ENCODE measurements at places on chromosomes 2 and 18.
A peak's percentile ranks its signal among the peaks of the same experiment; 100 is the strongest.

- no peak for DNase-seq
Measured at GRCh38 chr2:26279886-26280285, 35.1 kb downstream of the HADHB start.

- DNase-seq = no peak
Measured at GRCh38 chr2:165692906-165693305, 101.1 kb downstream of the GALNT3 start.

DNA sequence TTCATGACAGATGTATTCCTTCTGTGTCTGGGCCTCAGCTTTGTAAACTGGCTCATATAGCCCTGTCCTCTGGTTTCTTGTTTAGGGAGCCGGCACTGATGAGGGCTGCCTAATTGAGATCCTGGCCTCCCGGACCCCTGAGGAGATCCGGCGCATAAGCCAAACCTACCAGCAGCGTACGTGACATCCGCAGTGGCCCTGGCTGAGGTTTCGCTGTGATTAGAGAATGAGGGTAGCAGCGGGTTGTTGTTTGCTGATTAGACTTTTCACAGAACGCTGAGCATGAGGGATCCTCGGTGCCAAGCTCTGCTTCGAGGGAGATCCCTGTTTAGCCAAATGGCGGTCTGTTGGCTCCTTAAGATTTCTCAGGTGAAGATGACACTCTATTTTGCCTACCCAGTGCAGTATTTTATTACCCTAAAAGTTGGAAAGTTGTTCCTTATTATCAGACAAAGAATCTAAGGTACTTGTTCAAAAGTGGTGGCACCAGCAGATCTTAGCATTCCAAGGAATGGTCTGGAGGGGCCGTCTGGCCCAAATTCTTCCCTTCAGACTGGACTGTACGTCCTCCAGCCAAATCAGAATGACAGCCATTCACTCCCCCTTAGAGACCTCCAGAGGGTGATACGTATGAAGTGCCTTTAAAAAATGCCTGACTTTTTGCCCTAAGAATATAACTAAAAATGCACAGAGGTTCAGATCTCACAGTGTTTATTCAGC is 21.5 kb upstream of the GMCL1 start:
- DNase-seq = no peak

DNA sequence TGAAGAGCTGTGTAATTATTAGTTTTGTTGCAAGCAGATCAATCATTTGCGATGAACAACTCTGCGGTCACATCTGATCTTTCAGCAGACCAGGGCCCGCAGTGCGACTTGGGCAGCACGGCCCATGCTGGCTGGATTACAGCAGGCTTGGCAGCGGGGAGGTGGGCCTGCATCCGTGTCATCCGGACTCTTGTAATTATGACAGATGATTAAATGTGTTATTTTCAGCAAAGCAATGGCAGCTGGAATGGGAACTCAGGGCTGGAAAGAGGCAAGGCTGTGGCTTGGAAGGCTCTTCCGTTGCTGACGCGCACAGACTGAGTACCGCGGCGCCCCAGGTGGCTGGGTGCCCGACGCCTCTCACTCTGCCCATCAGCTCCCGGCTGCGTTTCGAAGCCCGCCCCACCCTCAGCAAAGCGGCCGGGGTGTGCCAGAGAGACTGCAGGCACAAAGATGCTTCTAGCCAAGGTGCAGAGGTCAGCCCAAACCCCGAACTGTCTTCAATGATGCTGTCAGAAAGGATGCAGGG is 397.4 kb upstream of the SALL3 start:
- no peak for DNase-seq

- DNase-seq = peak; percentile 26
Measured at GRCh38 chr18:49019446-49020045, 68.8 kb upstream of the SMAD7 start.

DNA sequence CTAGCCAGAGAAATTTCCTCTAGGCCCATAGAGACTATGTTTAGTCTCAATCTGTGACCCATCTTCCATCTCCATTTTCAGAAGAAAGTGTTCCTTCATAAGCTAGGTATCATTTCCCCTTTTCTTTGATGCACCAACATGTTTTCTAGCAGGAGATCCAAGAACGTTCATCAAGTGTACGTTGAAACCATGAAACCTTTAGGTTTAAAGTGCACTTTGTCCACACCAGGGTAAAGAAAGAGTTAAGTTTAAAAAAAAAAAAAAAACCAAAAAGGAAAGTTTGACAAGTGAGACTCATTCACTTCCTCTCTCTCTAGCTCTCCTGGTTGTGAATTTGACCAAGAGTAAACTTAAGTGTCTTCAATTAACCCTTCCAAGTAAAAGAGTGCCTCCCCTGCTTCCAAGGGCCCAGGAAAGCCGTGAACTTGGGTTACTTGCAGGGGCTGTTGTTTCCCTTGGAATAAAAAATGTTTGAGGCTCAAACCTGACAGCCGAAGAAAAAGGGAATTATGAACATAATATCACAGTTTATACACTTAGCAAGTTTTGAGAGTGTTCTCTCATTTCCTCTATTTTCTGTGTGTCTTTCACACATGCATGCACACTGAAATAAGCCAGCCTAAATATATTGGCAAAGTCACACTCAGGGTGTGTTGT is 56.7 kb downstream of the LBH start:
- DNase-seq = no peak

GRCh38 chr2:158979772-158980171 is 11.3 kb downstream of the TANC1 start:
- DNase-seq = no peak

DNA sequence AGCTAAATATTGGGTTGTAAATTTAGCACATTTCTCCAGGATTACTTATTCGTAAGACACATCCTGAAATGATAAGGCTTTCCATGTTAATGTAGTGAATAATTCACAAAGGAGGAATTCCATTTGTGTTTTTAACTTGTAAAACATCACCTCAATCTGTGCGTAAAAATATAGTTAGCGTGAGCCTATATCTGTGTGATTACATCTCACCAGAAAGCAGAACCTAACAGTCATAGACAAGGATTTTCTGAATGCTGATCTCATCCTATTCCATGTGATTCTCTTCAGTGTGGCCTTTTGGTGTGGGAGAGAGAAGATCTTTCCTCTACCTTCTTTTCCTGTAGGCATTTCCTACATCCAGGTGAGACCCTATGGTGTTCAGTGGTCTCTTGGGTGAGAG is 263.2 kb upstream of the RASGRP3 start:
- no peak for DNase-seq

DNA sequence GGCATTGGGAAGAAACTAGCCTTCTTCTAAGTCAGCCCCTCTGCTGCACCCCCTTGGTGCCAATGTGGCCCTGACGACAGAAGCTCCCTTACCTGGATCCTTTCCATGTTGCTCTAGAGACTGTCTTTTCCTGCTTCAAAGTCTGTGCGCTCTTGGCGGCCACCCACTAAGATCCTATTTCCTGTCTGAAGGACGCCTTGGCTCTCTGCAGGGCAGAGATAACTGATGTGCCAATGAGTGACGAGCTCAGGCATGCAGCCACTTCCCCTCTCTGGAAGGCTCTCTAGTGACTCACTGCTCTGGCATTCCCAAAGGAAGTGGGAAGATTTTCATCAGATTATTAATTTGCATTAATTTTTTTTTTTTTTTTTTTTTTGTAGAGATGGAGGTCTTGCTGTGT is 273.5 kb downstream of the CDH20 start:
- DNase-seq = peak; percentile 90

DNA sequence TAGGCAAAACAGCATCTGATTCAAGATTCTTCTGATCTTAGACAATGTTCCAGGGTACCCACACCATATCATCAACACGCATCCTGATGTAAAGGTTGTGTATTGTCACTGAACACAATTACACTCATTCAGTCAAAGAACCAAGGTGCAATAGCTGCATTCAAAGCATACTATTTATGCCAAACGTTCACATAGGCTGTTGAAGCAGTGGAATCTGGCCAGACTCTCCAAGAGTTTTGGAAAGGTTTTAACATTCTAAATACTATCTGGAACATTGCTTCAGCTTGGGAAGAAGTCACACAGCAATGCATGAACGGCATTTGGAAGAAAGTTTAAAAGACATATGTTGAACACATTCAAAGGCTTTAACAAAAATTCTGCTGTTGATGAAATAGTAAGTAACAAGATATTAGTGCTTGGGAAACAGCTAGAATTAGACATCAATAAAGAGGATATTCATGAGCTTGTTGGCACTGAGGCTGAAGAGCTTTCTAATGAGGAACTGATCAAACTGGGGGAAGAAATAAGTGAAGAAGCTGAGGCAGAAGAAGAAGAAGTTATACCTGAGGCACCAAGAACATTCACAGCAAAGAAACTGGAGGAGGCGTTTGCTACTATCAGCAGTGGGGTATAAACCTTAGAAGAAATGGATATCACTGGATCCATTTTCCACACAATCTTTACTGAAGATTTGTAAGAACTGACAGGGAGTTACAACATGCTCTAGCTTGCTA is 47.6 kb upstream of the MSH6 start:
- no peak for DNase-seq

- DNase-seq = peak; percentile 76
Measured at GRCh38 chr2:108593547-108594098, 59.4 kb downstream of the LIMS1 start.

DNA sequence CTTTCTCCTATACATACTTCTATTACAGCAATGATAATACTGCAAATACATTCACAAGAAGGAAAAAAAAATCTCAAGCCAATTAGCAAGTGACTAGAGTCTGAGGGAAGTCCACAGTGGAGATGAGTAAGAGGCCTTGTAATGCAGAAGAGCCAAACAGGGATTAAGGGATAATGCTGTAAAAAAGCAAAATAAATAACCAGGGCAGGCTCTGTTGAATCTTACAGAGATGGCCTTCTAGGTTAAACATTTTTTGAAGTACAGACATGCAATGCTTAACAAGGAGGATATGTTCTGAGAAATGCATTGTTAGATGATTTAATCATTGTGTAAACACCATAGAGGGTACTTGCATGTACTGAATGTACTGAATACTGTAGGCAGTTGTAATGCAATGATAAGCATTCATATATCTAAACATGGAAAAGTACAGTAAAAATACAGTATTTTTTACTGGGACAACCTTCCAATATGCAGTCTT is 122.1 kb upstream of the RMDN2 start:
- DNase-seq = peak; percentile 90

DNA sequence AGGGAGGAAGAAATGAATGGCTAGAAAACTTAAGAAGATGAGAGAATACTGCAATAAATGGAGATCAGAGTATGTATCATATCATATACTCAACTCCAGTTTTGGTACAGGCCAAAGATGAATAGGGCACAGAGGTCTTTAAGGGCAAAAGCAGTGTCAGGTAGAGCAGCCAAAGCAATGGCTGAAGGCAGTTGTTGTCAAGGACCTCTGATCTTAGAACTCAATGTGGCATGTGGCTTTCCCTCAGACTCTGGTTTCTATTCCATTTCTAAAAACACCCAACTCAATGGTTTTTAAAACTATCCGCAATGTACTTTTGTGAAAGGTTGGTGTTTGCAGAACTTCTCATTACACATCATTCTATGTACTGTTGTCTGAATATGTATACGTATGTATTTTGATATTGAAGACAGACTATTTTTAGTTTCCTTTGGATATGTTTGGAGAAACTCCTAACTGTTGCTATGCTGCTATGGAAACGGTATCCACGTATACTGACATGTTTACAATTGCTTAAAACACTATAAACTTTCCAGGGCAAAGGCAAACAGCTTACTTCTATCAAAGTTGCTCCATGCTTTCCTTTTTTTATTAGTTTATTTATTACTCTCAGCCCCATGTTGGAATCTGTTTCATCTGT is 58.1 kb upstream of the PELI1 start:
- no peak for DNase-seq

DNA sequence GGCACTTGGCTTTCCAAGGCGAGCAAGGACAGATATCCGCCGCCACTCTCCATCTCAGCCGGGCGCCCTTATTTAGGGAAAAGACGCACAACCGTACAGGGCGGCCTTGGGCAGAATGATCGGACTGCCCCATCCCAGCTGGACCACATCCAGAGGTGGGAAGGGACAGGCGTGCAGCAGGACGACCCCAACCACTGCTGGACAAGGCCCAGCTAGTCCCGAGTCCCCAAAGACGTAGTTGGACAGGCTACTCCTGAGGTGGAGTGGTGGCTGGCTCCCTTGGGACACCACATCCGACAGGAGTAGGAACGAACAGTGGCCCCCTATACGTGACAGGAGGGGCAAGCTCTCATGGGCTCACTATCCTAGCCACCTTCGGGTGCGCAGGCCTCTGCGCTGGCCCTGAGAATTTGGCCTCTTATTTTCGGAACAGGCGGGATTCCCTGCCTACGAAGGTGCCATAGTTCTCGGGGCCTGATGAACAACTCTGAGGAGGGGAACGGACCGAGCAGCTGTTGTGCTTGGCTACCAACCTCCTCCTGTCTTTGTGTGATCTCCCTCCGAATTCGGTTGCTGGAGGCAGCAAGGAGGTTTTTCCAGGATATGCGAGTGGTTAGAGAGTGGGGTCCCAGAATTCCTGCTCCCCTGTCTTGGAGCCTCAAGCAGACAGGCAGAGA is 2.3 kb downstream of the FEV start:
- no peak for DNase-seq

GRCh38 chr2:232549655-232550353 is 553 bp downstream of the TIGD1 start:
- no peak for DNase-seq

DNA sequence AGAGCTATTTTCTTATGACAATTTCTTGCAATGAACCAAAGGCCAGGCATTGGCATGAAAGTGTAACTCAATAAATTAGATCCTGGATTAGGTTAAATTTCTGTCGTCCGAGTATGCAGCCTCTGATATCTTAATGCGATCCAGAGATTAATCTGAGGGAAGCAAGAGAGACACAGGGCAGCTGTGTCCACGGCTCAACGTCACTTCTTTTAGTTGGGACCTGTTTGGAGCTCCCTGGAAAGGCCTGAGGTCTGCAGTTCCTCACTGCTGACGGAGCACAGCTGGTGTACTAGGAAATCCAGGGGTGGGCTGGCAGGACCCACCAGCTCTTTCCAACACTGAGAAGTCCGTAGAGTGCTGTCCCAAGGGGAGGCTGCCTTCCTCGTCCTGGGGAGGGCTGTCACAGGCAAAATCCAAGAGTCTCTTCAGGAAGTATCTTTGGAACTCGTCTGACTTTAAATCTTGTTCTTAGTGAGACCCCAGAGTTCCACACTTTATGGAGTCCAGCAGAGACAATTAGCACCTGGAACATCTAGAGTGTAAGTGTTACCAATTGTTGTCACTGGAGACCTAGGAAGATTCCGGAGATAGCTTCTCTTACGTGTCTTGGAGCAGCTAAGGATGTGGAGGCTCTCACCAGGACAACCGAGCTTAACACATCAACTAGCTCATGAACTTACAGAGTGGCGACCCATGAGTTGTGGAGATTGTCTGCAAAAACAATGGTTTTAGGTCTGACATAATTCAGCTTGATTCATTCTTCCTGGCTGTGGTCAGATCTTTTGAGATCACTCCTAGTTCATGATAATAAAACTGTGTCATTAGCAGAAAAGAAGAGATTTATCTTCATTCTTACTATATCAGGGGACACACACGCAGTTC is 173.7 kb downstream of the ACKR3 start:
- peak; percentile 99 for DNase-seq

GRCh38 chr2:232319803-232320442 is 58.6 kb upstream of the ALPP start:
- no peak for DNase-seq

- no peak for DNase-seq
Measured at GRCh38 chr2:44799754-44800153, 141.7 kb upstream of the SIX3 start.
